ENCODE measurements at places on chromosomes 1 and 21.

- DNase-seq, result no peak
Measured at GRCh38 chr1:31215065-31215570, 24.6 kb downstream of the NKAIN1 start.

GRCh38 chr1:17577907-17578297, 38.4 kb downstream of the ARHGEF10L start:
- DNase-seq, result no peak

DNA sequence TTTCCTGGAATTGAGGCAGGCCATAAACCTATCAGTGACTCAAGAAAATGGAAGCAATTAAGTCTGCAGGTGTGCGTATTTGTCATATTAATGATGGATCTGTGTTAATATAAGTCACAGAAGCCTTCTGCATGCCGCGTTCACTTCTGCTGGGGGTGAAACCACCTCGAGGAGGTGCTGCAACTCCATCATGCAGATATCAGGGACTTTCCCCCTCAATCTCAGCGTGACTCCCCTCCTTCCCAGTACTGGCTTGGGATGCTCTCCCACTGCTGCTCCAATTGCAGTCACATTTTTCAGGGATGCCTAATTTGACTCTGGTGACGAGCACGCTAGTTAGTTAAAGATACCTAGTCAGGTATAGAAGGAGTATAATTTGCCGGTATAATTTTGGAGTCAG, 87.5 kb downstream of the ASTN1 start:
- no peak for DNase-seq

DNA sequence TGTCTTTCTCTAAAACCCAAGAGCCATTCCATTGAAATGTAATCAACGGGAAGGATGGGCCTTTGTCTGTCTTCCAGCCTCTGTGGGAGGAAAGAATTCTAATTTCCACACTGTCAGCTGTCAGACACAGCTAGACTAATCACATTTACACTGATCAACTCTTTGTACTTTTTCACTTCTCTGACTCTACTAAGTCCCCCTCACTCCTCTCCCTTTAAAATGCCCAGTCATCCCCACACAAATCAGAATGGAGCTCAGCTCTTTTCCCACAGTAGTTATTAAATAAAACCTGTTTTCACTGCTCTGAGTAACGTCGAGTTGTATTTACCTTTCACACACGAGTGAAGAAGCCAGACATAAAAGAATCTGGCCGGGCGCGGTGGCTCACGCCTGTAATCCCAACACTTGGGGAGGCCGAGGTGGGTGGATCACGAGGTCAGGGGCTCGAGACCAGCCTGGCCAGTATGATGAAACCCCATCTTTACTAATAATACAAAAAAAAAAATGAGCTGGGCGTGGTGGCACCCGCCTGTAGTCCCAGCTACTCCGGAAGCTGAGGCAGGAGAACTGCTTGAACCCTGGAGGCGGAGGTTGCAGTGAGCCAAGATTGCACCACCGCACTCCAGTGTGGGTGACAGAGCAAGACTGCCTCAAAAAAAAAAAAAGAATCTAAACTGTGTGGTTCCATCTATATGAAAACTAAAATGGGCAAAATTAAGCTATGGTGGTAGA, 13.3 kb downstream of the ZBTB8OS start:
- no peak for DNase-seq

- no peak for DNase-seq
Measured at GRCh38 chr1:117598489-117598888, 7.4 kb upstream of the TENT5C start.

- DNase-seq, result no peak
Measured at GRCh38 chr1:185610954-185611353, 123.2 kb upstream of the HMCN1 start.
